Stimulated activated CD8-positive, alpha-beta memory T cell treated with anti-CD3 and anti-CD28 coated beads, Interleukin-15, amount 100 ng/mL, for 24 hours (primary cell): ENCODE measurements at places on chromosomes 3 and 15.
A peak's percentile ranks its signal among the peaks of the same experiment; 100 is the strongest.

DNA sequence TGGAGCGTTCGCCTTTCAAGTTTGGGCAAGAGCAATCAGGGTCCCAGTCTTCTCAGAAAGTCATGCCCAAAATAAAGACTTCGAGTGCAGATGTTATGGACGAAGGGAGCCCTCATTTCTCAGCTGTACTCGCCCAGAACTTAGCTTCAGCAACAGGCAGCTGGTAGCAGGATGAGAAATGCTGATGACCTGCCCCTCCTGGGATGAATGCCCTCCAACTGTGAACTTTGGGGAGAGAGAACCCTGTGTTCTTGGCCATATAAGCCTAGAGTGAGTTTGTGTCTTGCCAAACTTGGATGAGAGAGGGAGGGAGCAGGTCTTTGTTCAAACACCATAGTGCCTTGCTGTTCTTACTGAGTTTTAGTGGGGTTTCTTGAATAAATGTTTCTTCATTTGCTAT lies 400.3 kb downstream of the LRTM1 start:
- DNase-seq = no peak

GRCh38 chr15:75131269-75131643 lies 70.4 kb upstream of the C15orf39 start:
- no peak for DNase-seq

GRCh38 chr3:46673151-46674030 lies 20.1 kb downstream of the ALS2CL start:
- no peak for DNase-seq

DNA sequence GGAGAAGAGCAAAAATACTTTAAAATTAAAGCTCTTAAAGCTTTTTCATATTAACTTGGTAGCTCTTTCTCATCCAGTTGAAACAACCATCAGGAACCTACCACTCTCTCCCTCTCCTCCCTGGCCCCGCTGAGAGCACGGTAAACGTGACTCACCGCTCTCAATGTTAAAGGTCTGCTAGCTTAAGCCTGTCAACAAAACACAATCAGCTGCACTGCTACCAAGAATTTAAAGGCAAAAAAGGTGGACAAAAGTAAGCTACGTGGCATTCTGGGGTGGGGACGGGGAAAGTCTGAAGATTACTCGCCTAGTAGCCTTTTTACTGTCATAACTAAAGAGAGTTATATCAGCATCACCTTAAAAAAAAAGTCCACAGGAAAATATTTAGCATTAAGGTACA lies 8.4 kb upstream of the GP5 start:
- DNase-seq = no peak

DNA sequence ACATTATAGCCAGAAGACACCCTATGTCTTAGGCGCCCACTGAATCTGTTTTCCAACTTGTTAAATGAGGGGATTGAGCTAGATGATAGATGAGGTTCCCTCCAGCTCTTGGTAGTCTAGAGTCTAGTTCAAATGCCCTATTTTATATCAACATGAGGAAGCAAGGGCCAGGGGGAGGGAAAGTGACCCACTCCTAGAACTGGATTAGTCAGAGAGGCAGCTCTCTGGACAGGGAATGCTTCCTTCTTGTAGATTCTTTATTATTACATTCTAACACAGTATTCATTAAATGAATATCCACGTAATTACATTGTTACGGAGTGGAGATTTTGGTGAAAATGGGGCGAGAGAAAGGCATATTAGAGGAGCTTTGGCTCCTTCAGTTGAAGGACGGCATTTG lies 89.5 kb downstream of the RAD18 start:
- DNase-seq = no peak

GRCh38 chr3:132406587-132406986 lies 10.7 kb upstream of the DNAJC13 start:
- no peak for DNase-seq

GRCh38 chr15:66387163-66388042 lies 691 bp downstream of the MAP2K1 start:
- DNase-seq = peak; percentile 52

- no peak for DNase-seq
These were observed 57.3 kb upstream of the OSTN start for GRCh38 chr3:191141728-191142127.

- DNase-seq = no peak
These were observed 141.9 kb upstream of the C2CD4B start for GRCh38 chr15:62306851-62307504.

- no peak for DNase-seq
These were observed 405.9 kb upstream of the TBL1XR1 start for GRCh38 chr3:177603148-177603603.

DNA sequence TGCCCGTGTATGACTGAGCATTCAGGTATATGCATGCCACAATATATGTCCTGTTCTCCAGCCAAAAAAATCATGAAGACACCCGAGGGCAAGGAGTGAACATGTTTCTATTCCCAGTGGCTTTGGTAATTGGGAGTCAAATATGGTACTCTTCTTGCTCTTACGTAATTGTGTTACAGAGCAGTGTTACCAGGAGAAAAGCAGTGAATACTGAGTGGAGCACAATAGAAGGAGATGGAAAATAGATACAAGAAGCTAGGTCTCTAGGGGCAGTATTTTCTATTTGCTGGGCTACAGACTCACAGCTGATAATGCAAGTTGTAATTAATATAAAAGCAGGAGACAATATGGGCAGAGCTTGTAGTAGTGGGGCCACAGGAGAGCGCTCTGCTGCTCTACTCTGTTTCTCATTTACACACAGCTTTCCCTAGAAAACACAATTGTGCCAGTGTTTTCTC lies 13.2 kb downstream of the MEIS2 start:
- DNase-seq = no peak

DNA sequence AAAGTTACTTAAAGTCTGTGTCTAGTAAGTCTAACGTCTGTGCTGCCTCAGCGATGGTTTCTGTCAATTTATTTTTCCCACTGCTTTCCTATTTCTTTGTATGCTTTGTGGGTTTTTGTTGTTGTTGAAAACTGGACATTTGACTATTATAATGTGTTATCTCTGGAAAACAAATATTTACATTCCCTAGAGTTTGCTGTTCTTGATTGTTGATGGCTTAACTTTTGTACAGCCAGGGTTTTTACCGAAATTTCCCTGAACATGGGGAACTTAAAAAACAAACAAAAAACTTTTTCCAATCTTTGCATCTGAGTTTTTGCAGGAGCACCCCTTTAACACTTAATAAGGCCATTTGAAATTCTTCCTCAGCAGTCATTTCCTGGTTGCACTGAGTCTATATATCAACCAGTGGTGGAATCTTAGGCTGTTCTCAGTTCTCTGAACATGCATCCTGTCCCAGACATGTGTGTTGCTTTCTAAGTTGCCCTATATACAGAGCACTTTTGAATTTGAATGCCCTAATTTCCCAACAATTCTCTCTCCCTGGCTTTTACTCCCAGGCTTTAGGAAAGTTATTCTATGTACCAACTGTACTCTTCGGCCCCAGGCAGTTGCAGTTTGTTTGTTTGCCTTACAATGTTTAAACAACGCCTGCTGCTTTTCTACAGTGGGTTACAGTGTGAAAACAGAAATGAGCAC lies 11.8 kb upstream of the PIAS1 start:
- no peak for DNase-seq

DNA sequence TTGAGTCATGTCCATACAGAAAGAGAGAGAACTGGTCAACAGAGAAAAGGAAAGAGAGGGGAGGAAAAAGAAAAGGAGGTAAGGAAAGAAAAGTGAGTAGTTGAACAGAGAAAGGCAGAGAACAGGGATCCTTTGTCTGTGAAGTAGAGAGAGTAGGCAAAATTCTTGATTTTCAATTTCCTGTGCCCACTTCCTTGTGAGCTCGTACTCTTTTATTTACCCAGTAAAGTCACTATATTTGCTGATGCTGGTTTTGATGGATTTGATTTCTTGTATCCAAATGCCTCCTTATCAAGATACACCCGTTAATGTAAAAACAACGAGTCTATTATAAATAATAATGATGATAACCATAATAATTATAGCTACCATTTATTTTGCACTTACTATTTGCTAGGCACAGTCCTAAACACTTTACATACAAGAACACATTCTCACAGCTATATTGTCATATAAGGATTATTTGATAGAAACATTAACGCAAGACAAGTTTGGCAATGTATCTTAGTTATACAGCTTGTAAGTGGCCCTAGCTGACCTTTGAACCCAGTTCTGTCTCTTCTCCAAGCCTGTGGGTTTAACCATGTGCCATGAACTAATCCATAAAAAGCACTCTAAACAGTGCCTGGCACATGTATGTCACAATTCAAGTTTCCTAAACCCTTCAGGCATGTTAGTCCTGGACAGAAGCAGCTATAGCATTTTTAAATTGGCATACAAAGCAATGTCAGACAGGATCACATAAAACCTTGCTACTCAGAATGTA lies 6.7 kb upstream of the P2RY1 start:
- DNase-seq = no peak
